ENCODE measurements at places on chromosomes 7 and 10. TPM values are rescaled to one million over a fixed set of nuclear protein-coding genes. Genes with fewer than 3 reads are reported as not detected.

The MYO1G gene
- 167 TPM for polyA plus RNA-seq

The NEUROD6 gene
- not detected for polyA plus RNA-seq

The SFXN4 gene
- polyA plus RNA-seq = 22.2 TPM

The MYPN gene
- not detected for polyA plus RNA-seq

The HMX3 gene
- not detected for polyA plus RNA-seq

The LBX1 gene
- not detected for polyA plus RNA-seq

The NUP42 gene
- polyA plus RNA-seq = 52.1 TPM

The FXYD4 gene
- polyA plus RNA-seq = not detected

The LOXL4 gene
- 0.08 TPM for polyA plus RNA-seq

The GPR37 gene
- polyA plus RNA-seq = not detected

The POM121C gene
- 34.0 TPM for polyA plus RNA-seq

The ACHE gene
- not detected for polyA plus RNA-seq

The C7orf33 gene
- not detected for polyA plus RNA-seq

The NPFFR1 gene
- polyA plus RNA-seq = not detected

The RAB19 gene
- 0.90 TPM for polyA plus RNA-seq

The GNAT3 gene
- polyA plus RNA-seq = not detected

The OR2A7 gene
- polyA plus RNA-seq = 1.1 TPM

The NPC1L1 gene
- polyA plus RNA-seq = not detected

The CPA2 gene
- polyA plus RNA-seq = not detected

The CUZD1 gene
- polyA plus RNA-seq = 1.0 TPM

The HOXA6 gene
- 0.39 TPM for polyA plus RNA-seq

The NUDT13 gene
- 1.3 TPM for polyA plus RNA-seq

The PPIA gene
- polyA plus RNA-seq = 4,265 TPM

The SORBS1 gene
- 0.41 TPM for polyA plus RNA-seq

The WDFY4 gene
- polyA plus RNA-seq = 78.7 TPM

The VENTX gene
- not detected for polyA plus RNA-seq

The DNAH11 gene
- not detected for polyA plus RNA-seq

The CYP17A1 gene
- polyA plus RNA-seq = 0.09 TPM

The IRF5 gene
- 132 TPM for polyA plus RNA-seq

The PKD1L1 gene
- polyA plus RNA-seq = 0.06 TPM

The NME8 gene
- not detected for polyA plus RNA-seq

The ANKRD22 gene
- polyA plus RNA-seq = not detected

The LIPJ gene
- not detected for polyA plus RNA-seq

The MUC3A gene
- not detected for polyA plus RNA-seq

The PTN gene
- polyA plus RNA-seq = not detected

The TYW1B gene
- 3.6 TPM for polyA plus RNA-seq

The TMEM139 gene
- not detected for polyA plus RNA-seq

The CD36 gene
- 0.69 TPM for polyA plus RNA-seq

The NAT16 gene
- polyA plus RNA-seq = not detected

The SEMA3E gene
- not detected for polyA plus RNA-seq

The IL6 gene
- polyA plus RNA-seq = 3.8 TPM

The SFR1 gene
- polyA plus RNA-seq = 12.4 TPM

The SLC16A12 gene
- polyA plus RNA-seq = not detected

The TRIP6 gene
- polyA plus RNA-seq = 4.6 TPM
